RWPE2 (cell line): ENCODE measurements at places on chromosomes 12 and 14.
A peak's percentile ranks its signal among the peaks of the same experiment; 100 is the strongest.

- no peak for DNase-seq
These were observed 20.0 kb downstream of the TMEM132C start for GRCh38 chr12:128286970-128287369.

GRCh38 chr12:43762596-43762995 is 3.8 kb downstream of the IRAK4 start:
- no peak for DNase-seq

DNA sequence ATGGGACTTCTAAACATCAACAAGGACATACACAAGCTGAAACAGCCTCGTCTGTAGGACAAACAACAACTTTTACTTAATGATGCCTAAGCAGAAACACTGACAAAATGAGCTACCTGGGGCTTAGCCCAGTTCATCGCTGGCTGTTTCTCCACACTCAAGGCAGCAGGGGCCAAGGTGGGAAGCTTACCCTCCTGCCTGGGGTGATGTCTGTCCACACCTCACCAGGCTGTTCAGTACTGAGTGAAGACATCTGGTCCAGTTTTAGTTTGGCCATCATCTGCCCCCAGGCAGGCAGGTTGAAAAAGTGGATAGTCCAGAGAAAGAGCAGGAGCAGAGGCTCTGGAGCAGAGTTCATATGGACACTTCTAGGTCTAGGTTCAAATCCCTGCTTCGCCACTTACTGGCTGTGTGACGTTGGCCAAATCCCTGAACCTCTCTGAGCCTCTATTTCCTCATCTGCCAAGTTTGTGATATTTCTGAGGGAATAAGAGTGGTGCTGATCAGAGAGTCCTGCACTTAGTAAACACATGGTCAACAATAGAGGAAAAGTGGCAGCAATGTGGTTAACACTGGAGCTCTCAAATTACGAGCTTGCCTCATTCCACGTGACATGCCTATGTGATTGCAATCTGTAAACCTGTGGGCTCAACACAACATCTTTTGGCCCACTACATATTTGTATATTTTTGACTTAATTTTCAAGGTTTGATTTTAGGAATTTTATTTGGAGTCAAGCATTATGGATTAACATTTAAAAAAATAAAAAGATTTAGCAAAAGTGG is 720.1 kb upstream of the TMEM132C start:
- DNase-seq = no peak

DNA sequence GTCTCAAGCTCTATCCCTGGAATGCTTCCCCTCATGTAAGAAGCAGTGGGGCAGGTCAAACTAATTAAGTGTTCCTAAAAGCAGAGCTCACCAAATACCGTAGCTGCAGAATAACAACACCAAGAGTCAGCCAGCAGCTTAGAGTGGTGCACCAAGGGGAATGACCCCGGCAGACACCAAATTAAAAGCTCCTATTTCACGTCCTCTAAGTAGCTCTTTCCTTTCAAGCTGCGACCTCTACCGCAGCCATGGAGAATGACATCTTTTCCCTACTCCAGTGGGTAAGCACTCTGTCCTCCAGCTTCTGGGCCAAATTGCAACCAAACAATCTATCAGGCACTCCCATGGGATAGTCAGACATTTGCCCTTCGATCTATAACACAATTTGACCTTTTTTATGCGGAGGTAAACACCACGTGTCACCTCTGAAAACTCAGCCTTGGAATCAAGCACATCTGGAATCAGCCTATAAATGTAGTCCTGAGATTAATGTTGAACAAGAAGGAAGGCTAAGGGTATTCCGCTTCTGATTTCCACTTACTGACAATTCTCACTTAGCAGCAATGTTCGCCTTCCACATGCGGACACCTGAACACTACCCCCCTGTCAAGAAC is 67.6 kb upstream of the CDKN3 start:
- no peak for DNase-seq

GRCh38 chr14:95072310-95072905 is 84.9 kb downstream of the DICER1 start:
- DNase-seq = no peak

- DNase-seq = no peak
These were observed 494.3 kb upstream of the ATXN7L3B start for GRCh38 chr12:74043343-74043742.

DNA sequence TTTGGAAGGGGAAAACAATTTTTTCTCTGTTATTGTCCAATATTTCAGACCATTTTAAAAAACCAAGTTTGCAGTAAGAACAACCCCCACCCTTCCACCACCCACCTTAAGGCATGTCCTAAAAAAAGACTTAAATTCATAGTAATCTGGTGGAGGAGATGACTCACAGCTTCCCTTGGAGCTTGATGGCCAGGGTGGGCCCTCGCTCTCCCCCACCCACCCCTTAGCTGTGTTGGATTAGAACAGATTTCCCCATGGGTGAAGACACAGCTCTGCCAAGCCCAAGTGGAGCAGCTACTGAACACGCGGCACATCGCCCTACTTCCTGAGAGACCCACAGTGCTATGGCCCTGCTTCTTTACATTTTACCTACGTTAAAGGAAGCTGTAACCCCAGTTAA is 140.3 kb downstream of the GCH1 start:
- no peak for DNase-seq

DNA sequence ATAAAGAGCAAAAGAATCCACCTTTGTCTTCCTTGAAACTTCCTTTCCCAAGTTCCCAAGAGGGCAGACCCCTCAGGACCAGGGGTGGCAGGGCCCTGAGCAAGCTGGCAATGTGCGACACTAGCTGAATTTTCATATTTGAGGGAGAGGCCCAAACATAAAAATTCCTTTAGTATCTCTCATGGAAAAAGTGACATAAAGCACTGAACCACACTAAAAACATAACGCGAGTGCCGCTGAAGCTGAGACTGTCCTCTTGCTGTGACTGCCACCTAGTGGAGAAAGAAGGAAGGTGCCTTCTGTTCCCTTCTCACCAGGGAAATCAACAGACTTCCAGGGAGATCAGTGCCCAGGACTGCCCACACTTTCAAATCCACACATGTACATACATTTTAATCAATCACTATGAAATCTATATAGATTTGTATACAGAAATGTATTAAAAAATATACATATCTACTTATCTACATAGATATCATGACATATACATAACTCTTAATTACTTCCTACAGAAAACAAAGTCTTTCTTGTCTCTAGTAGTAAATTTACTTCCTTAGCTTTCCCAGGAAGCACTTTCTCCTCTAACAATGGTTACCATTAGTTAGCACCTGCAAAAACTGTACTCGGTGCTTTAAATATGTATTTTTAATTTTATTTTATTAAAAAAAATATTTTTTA is 53.8 kb downstream of the SSH1 start:
- no peak for DNase-seq

- DNase-seq = no peak
These were observed 23.0 kb downstream of the ATF7 start for GRCh38 chr12:53603196-53603595.

- DNase-seq = no peak
These were observed 88.5 kb upstream of the ANO2 start for GRCh38 chr12:6033546-6033945.

DNA sequence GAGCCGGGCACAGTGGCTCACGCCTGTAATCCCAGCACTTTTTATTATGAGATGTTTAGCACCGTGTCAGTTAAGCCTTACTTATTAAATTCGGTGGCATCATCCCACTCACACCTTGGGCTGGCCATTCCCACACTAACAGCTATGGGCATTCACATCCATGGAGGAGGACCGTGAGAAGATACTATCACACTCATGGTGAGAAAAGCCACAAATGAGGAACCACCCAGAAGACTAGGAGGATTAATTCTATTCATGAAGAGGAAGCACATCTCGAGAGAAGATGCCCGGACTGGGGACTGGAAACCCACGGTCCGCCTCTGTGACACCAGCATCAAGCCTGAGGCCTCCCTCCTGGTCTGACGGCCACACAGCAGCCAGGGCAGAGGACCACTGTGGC is 4.9 kb downstream of the CDC42BPB start:
- peak; percentile 41 for DNase-seq

- DNase-seq = no peak
These were observed 14.4 kb upstream of the TUNAR start for GRCh38 chr14:95862243-95862642.

GRCh38 chr12:65830305-65830704 is 6.0 kb downstream of the HMGA2 start:
- no peak for DNase-seq

DNA sequence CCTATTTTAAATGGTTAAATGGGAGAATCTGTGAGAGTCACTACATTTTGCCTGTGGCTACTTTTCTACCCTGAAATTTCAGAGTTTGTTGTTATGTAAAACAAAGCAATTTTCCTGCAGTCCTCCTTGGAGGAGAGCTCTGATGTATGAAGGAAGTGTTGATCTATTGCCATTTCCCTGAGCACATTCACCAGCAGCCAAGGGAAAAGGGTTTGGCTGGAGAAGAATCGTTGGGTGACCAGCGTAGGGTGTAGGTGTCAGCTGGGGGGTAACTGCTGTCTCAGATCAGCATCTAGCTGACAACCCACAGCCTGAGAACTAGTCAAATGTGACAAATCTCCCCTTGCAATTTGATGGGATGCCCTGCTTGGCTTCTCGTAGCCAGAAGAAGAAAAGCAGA is 230.5 kb downstream of the PDZRN4 start:
- no peak for DNase-seq

GRCh38 chr12:128693115-128693514 is 130.6 kb downstream of the SLC15A4 start:
- DNase-seq = no peak

DNA sequence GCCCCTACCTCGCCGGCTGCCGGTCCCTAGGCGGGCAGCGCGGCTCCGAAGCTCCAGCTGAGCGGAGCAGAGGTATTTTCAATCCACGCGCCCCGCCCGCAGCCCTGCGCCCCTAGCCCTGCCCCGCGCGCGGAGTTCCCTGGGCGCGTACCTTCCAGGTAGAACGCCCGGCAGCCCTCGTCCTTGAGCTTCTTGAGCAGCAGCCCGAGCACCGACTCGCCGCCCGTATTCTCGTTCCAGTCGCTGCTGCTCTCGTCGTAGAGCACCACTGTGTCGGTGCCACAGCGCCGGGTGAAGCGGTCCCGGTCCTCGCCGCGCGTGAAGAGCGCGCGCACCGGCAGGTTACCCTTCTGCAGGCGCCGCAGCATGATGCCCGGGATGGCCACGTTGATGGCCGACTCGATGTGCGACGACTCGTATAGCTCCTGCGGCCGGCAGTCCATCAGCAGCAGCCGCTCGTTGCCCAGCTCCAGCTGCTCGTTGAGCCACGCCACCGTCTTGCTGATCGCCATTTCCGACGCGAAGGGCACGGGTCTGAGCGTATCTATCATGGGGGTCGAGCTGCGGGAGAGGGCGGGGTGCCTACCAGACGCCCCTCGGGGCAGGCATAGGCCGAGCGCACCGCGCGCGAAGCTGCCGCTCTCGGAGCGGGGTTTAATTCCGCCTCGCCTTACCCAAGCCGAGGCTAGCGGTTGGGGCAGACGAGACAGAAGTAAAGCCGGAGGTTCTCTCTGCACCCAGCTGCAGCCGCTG is 636 bp downstream of the DUSP6 start:
- no peak for DNase-seq

DNA sequence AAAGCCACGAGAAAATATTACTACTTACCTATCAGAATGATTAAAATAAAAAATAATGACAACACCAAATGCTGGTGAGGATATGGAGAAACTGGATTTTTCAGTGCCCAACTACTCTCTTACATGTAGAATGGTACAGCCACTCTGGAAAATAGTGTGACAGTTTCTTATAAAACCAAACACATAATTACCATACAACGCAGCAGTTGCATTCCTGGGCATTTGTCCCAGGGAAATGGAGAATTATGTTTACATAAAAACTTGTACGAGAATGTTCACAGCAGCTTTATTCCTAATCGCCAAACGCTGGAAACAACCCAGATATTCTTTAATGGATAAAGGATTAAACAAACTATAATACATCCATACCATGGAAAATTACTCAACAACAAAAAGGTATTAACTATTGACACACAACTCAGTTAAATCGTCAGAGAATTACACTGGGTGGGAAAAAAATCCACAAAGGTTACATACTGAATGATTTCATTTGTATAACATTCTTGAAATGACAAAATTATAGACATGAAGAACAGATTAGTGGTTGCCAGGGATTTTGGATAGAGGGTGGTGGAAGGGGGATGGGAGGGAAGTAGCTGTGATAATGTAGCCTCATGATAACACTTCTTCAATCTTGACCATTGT is 35.4 kb downstream of the TAOK3 start:
- no peak for DNase-seq

- DNase-seq = no peak
These were observed 106.4 kb upstream of the PLEKHG7 start for GRCh38 chr12:92596383-92596782.

- DNase-seq = no peak
These were observed 103.6 kb downstream of the SSPN start for GRCh38 chr12:26298785-26299621.

GRCh38 chr12:63844391-63845341 is at the start of gene SRGAP1:
Gene SRGAP1 (plus strand): TSS chr12:63844700. CDS start chr12:63844817, 117 bp downstream.
- DNase-seq = peak; percentile 67

- no peak for DNase-seq
These were observed 20.6 kb upstream of the BDKRB1 start for GRCh38 chr14:96235426-96235825.

- DNase-seq = no peak
These were observed 34.3 kb downstream of the OVCH1 start for GRCh38 chr12:29463198-29463597.

DNA sequence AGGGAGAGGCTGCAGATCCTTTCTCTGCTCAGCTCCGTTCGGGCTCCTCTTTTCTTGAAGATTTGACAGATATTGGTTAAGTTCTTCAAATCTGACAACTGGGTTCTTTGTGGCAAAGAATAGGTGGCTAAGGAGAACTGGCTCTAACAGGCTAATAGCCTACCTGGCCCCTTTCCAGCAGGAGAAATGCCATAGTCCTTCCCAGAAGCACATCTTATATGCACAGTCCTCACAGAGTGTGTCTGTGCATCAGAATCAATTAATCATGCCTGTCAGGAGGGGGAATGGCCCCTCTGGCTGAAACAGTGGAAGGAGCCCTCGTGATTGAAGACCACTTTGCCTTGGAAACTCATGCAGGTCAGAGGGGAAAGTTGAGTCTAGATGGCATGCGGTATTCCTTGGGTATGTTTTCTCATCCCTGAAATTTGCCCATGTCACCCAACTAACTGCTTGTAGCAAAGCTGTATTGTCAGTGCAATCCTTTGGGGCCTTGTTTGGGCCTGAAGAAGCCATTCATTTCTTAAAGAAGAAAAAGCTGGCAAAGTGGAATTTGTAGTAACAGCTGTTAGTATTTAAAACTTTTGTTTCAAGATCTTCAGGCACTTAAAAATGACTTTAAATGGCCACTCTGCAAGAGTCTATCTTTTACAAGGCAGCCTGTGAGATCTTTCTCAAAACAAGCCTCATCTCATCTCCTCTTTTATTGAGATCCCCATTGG is 251.5 kb downstream of the ZFP36L1 start:
- DNase-seq = no peak

GRCh38 chr12:20829919-20830318 is 19.4 kb downstream of the SLCO1B3 start:
- DNase-seq = no peak
